Activated naive CD4-positive, alpha-beta T cell (primary cell): ENCODE measurements at places on chromosomes 2 and 18.

DNA sequence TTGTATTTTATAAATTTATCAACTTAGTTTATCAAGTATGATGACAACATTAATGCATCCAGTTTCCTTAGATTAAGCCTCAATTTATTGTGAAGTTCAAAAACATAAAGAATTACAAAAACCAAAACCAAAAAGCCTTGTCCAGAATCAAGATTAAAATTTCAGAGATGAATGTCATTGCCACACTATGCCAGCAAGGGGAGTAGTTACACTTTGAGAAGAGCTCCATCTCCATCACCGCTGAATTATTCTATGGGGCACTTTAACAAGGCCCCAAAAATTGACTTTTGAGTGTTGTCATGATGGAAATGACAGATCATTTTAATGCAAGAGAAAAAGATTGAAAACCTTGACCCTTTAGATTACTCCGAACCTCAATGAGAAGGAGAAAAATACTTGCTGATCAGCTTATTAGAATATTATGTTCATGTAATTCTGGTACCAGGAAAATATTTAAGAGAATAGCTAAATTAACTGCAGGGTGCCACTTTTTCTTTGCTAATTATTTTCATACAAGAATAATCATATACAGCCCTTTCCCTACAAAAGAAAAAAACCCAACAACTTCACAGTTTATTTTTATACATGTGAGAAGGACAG lies 152.5 kb upstream of the AQP4 start:
- no peak for DNase-seq

GRCh38 chr2:216170076-216170763 lies 61.1 kb downstream of the XRCC5 start:
- no peak for DNase-seq

GRCh38 chr18:77366067-77366719 lies 116.5 kb downstream of the GALR1 start:
- no peak for DNase-seq

DNA sequence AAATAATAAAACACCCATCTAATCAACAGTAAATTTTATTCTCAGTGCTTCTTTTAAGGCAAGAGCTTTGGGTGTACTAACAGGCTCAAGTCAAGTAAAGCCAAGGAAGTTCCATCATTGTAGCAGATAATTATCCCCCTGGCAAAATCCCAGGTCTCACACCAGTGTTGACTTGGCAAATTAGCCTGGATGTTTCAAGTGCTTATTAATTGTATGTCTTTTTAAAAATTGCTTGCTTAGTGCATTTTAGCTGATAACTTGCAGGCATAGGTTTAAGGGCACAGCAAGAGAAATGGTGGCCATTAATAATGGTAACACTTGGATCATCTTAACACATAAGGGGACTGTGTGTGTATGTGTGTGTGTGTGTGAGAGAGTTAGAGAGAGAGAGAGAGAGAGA lies 42.0 kb upstream of the FMNL2 start:
- no peak for DNase-seq

DNA sequence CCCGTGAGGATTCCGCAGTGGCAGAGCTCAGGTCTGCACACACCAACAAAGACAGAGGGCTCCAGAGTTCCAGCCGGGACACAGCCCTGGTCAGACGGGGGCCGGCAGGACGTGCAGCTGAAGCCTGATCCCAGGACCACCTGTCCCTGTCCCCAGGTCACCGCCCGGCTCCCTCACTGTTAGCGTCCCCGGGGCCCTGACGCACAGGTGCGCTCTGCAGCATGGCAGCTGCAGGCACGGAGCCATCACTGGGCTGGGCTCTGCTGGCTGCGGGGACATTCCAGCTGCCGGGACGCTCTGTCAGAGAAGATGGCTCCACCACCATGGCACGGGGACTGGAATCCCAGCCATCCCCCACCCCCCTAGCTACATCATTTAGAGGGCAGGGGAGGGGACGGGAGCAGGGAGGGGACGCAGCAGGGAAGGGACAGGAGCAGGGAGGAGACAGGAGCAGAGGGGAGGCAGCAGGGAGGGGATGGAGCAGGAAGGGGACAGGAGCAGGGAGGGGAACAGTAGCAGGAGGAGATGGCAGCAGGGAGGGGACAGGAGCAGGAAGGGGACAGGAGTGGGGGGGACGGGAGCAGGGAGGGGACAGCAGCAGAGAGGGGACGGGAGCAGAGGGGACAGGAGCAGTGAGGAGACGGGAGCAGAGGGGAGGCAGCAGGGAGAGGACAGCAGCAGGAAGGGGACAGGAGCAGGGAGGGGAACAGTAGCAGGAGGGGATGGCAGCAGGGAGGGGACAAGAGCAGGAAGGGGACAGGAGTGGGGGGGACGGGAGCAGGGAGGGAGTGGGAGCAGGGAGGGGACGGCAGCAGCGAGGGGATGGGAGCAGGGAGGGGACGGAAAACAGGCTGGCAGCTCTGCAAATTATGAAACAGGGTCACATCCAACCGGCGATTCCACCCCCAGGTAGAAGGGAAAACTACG lies 39.8 kb downstream of the SLC66A2 start:
- DNase-seq, result no peak

DNA sequence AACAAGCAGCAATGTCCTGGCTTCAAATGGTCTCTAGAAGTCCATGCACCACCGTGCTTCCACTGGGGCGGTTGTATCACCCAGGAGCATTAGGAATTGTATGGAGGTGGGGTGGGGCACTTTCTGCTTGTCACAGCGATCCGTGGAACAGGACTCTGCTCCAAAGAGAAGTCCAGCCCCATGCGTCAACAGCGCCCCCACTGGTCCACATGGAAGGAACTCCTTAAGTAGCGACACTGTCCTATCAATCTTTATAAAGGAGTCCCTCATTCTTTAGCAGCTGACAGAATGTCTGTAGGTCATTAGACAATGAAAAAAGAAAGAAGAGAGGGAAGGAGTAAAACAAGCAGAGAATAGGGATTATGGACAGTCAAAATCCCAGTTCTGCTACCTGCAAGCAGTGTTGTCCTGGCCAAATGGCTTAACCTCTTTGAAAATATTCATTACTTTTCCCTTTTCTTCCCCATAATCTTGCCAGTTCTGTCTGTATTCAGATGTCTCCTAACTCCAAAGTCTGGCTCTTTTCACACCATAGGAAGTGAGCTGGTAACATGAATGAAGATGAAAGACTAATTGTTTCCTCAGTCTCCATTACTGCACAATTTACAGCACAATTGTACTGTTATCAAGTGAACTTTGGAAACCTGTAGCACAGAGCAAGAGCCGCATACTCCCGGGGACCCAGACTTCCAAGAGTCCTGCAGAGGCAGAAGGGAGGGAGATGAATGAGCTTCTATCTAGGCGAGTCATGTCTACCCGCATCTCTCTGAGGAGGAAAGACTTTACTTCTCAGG lies 9.9 kb downstream of the NFE2L2 start:
- DNase-seq, result no peak

GRCh38 chr2:26650713-26651469 lies 9.7 kb upstream of the CIB4 start:
- no peak for DNase-seq

GRCh38 chr2:215657844-215658243 lies 222.0 kb upstream of the FN1 start:
- no peak for DNase-seq

- DNase-seq, result no peak
These were observed 83.0 kb downstream of the NEB start for GRCh38 chr2:151651274-151651673.

- no peak for DNase-seq
These were observed 23.3 kb downstream of the SCG2 start for GRCh38 chr2:223578846-223579245.

- no peak for DNase-seq
These were observed 75.6 kb downstream of the COL3A1 start for GRCh38 chr2:189049709-189050164.

- DNase-seq, result no peak
These were observed 327.8 kb downstream of the MEIS1 start for GRCh38 chr2:66762761-66763160.

- no peak for DNase-seq
These were observed 204.9 kb downstream of the PTGR3 start for GRCh38 chr18:75003764-75004690.

- no peak for DNase-seq
These were observed 34.4 kb upstream of the SH3BP4 start for GRCh38 chr2:234917211-234917975.

DNA sequence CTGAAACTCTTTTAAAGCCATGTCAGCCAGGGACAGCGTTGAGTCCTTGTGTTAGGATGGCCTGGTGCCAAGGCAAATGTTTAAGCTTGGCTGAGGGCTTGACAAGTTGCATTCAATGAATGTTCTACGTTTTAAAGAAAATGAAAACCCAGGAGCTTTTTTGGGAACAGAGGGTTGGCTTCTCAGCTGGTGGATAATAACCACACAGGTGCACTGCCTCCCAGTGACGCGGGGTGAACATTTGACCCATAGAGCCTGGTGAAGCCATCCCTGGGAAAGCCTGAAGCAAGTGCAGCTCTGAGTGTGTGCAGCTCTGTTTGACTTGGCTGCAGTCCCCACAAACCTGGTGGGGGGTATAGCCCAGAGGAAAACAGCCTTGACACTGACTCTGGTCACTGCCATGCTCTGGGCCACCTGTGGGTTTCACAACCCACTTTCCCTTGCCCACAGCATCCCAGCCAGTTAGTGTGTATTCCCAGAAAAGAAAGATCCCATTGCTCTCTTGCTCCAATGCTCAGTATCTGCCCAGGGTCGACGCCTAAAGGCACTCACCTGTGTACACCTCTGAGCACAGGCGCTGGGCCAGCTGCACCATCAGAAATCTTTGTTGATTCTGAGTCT lies 874.9 kb downstream of the RNF144A start:
- DNase-seq, result no peak

DNA sequence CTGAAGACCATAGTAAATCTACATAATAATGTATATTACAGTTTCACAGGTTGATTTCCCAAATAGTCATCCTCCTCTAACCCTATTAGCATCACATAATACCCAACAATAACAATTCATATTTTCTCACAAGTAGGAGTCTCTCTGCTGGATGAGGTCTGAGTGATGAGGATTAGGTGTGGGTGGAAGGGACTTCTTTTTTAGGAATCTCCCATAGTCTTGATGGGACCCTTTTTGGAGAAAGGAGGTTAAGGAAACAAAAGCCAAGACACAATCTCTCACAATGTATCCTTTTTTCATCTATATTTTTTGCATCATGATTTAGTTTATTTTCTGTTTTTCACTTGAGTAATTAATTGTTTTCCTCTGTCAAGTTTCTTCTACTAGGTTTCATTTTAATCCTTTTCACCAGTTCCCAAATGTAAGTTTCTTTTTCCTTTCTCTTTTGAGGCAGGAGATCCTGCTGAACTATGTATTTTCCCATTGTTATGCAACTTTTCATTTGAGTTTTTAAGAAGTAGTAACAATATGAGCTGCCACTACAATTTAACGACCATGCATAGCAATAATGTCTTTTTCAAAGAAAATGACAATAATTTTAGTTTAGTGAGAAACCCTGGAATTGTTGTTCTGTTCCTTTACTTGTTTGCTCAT lies 2.5 kb upstream of the IFIH1 start:
- DNase-seq, result no peak

GRCh38 chr2:16239296-16239850 lies 299.0 kb downstream of the MYCN start:
- DNase-seq, result no peak

- no peak for DNase-seq
These were observed 163.8 kb downstream of the CLIP4 start for GRCh38 chr2:29278966-29279365.

GRCh38 chr2:212918336-212918735 lies 233.1 kb downstream of the IKZF2 start:
- DNase-seq, result no peak

GRCh38 chr2:74617122-74617521 lies 31.0 kb downstream of the M1AP start:
- DNase-seq, result no peak

DNA sequence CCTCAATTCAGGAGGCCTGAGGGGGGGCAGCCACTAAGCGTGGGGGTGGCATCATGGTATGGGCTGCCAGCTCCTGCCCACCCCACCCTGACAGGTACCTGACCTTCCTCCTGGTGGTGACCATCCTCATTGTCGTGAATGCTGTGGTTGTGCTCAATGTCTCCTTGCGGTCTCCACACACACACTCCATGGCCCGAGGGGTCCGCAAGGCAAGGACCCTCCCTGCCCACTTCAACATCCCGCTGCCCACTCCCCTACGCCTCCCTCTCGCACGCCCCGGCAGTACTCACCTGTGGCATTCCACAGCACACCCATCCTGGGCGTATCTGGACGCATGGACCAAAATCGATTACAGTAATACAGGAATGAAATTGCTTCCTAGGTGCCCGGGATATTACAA lies 4.0 kb downstream of the CHRNG start:
- no peak for DNase-seq

DNA sequence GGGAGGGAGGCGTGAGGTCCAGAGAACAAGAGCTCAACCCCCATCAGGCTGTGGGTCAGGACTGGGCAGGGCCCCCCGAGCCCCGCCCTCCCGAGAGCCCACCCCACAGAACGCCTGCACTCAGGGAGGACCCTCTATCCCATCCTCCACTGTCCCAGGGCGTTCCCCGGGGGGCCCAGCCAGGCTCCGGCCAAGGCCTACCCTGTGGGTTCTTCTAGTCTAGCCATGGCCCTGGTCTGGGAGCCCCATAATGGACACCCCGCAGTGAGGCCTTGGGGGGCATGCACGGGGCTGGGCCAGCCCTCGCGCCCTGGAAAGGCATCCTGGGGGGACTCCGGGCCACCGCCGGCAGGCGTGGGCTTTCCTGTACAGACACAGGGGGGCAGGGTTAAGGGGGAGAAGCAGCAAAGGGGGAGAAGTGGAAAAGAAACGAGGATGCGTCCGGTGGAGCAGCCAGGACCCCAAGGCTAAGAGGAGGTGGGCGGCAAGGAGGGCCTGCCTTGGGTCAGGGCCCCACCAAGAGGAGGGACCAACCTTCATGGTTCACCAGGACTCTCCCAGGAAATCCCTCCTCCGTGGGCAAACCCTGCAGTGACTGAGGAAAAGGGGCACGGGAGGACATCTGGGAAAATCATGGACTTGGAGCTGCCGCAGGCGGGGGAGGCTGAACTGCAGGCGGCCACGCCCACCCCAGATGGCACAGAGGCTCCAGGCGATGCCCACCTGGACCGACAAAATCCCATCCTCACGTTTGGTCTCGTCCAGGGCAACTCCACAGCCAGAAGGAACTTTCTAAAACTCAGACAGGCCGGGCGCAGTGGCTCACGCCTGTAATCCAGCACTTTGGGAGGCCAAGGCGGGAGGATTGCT lies 2.7 kb upstream of the CROCC2 start:
- DNase-seq, result no peak
